ENCODE measurements at places on chromosomes 11 and 22.

GRCh38 chr11:82462608-82463242 lies 270.9 kb downstream of the FAM181B start:
- DNase-seq, result no peak

GRCh38 chr22:44192816-44193534 lies 12.2 kb downstream of the PARVG start:
- DNase-seq, result no peak

DNA sequence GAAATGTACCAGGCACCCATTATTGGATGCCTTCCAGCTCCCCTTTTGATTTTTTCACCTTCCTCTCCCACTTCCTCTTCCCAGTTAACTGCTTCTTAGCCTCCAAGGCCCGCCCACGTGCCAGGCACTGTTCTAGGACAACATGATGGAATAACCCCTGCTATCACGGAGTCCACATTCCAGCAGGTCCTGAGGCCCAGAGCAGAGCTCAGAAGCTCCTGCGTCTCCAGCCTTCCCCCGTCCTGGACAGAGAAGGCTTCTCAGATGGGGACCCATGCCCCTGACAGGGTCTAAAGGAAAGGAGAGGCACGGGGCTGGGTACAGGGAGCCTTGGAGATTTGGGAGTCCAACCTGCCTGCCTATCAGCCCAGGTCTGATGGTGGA lies 29.1 kb downstream of the TRIM29 start:
- DNase-seq, result no peak

DNA sequence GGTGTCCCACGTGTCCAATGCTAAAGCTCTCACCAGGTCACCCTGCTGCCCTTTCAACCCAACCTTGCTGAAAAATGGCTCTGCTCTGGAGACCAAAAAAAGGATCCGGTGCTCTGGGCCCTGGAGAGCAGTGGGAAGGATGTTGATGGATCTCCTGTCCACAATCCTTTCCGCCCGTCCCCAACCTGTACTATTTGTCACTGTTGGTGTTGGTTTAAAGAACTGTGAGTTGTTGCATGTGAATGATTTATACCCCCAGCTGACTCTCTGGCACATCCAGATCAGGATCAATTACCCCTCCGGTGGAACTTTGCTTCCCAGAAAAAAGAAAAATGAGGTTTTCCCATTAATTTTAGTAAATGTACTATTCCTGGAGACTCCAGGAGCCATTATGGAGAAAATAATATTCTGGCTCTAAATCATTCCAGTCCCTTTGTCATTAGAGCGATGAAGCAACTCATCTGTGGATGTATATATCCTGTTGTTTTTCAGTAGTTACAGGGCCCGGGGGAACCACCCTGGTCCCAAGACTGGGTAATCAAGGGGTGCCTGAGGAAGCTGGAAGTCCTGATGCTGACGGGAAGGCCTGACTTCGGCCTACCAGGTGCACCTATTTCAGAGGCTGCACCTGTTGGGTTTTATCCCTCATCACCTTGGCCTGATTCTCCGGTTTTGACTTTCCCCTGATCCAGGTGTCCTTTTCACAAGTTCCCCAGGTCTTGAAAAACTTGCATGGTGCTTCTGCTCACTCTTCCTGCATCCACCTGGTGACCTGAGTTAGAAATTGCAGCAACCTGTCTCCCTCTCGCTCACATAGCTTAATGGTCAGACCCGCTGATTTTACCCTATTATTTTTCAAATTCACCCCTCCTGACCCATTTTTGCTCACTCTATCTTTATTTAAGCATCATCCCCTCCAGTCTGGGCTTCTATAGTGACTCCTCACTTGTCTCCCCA lies 209.2 kb upstream of the SEZ6L start:
- no peak for DNase-seq

DNA sequence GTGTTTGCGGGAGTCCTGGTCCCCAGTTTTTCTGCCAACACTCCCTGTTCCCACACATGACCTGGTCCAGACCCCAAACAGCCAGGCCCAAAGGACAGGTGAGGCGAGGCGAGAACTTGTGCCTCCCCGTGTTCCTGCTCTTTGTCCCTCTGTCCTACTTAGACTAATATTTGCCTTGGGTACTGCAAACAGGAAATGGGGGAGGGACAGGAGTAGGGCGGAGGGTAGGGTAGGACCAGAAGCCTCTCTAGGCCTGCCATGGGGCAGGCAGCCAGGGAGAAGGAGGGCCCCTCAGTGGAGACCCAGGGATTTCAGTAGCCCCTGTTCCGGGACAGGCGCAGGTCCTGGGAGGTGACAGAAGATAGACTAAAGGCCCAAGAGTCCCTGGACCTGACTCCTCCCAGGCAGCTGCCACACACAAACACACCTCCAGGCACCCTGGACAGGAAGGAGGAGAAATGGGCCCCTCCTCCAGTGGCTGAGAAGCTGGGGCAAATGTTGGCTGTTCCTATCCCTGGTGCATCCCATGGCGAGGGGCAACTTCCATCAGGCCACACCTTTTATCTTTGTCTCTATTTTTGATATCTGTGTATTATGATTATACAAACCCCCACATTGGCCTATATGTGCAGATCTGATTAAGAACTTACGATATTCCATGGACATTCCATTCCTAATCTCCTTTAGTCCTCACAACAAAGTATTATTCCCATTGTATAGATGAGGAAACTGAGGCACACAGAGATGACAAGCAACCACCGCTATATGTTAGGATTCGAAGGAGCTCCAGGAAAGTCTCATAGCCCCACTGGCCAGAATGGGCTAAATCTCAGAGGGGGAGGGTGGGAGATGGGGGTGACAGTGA lies 626 bp upstream of the F2 start:
- DNase-seq, result no peak

DNA sequence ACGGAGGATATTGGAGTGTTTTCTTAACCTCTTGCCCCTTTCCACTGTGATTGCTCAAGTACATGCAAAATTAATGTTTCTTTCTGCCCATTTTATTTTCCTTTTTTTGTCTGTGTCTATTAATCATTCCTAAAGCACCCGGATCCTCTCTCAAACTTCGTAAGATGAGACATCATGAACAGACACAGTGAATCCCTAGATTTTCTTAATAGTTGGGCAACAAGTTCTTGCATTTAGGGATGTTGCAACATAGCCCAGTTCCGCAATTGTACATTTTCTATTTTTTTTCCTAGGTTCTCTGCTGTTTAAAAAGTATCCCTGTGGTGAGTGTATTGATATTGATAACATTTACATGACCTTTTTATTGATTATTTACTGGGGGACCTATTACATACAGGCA lies 2.9 kb downstream of the FAM111A start:
- DNase-seq, result no peak

DNA sequence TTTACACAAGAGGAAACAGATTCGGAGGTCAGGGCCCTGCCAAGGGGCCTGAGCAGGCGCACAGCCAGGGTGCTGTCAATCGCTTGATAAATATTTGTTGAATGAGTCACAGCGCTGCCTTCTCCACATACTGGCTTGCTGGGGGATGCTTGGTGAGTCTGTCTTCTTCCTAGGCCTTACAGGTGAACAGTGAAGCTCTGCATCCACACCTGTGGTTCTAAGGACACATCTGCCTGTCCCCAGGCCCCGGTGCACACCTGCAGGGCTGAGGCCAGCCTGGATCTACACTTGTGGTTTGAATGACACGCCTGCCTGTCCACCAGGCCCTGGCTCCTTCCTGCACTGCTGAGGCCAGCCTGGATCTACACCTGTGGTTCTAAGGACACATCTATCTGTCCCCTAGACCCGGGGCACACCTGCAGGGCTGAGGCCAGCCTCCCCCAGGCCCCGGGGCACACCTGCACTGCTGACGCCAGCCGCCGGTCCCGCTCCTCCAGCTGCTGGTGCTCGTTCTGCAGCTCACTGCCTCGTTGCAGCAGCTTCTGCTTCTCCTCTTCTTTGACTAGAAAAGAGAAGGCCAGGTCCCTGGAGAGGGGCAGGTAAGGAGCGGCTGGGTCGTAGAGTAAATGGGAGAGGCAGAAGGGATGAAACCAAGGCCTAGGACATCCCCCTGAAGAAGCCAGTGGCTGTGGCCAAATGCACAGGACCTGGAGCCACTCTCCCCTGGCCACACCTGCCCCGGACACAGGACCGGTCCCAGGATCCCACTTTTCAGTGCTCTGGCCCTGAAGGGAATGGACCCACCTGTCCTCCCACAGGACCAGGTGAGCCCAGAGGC lies 124.6 kb downstream of the PHF21B start:
- no peak for DNase-seq

GRCh38 chr22:30080805-30081204 lies 541 bp downstream of the HORMAD2 start:
- no peak for DNase-seq

GRCh38 chr11:118928101-118928869 lies 2.6 kb upstream of the BCL9L start:
- DNase-seq, result peak; percentile 92

DNA sequence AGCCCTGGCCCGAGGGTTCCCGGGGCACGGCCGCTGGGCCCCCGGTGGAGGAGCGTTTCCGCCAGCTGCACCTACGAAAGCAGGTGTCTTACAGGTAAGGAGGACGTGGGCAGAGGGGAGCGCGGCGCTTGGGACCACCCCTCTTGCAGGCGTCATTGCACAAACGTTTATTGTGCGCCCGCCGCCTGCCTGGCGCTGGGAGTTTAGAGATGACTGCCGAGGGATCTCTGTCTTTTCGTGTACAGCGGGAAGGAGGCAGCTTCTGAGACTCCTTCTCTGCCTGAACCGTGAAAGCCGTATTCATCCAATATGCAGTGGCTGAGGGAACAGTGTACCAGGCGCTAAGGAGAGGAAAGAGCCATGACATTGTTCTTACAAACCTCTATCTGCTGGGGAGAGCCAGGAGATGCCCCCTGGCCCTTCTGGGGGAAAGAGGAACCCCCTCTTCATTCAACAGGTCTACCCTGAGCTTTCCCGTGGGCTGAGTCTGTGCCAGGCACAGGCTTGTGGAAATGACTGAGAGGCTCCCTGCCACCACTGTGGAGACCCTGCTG lies 13.8 kb upstream of the DGKZ start:
- peak; percentile 35 for DNase-seq

DNA sequence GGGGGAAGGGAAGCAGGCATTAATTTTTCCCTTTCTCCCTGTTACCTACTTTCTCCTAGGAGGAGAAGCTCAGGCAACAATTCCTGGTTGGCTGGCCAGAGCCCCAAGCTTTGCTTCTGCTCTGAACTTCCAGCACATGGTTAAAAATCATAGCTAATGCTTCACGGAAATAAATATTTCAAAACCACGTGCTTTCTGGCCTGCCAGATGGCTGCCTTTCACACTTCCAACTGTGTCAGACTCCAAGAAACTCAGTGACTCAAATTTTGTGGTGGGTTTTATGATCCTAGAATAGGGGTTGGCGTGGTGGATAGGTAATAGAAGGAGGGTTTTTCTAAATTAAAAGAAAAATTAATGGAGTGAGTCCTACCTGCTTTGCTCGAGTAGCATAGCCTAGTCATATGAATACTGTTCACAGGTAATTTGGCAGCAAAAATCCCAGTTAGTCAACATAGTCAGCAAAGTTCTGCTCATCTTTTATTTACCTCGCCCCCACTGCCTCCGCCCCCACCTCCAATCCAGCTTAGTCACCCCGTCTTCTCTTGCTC lies 58.6 kb downstream of the SC5D start:
- DNase-seq, result no peak

DNA sequence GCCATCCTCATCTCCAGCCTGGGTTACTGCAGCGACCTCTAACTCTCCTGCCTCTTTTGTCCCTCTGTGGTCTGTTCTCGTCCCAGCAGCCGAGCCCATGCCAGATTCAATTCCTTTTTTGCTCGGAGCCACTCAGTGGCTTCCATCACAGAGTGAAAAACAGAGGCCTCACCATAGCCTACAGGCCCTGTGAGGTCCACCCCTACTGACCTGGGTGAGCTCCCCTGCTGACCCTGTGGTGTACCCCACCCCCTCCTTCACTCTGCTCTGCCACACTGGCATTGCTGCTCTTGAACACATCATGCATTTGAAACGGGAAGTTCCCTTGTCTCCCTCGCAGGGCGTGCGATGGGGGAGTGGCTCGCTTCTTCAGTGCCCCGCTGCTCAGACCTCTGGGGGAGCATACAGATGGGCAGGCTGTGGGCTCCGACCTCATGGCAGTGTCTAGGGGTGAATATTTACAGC lies 2.1 kb downstream of the AIP start:
- DNase-seq, result no peak

GRCh38 chr22:37023743-37024338 lies 4.3 kb downstream of the MPST start:
- no peak for DNase-seq

GRCh38 chr11:62611705-62612365 lies 740 bp downstream of the EML3 start:
- no peak for DNase-seq

DNA sequence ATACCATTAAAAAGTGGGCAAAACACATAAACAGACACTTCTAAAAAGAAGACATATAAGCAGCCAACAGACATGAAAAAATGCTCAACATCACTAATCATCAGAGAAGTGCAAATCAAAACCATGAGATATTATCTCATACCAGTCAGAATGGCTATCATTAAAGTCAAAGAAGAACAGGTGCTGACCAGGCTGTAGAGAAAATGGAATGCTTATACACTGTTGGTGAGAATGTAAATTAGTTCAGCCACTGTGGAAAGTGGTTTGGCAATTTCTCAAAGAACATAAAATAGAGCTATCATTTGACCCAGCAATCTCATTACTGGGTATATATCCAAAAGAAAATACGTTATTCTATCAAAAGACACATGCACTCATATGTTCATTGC lies 13.5 kb downstream of the OR2AT4 start:
- no peak for DNase-seq

GRCh38 chr11:28727254-28727653 lies 619.1 kb downstream of the METTL15 start:
- DNase-seq, result no peak

DNA sequence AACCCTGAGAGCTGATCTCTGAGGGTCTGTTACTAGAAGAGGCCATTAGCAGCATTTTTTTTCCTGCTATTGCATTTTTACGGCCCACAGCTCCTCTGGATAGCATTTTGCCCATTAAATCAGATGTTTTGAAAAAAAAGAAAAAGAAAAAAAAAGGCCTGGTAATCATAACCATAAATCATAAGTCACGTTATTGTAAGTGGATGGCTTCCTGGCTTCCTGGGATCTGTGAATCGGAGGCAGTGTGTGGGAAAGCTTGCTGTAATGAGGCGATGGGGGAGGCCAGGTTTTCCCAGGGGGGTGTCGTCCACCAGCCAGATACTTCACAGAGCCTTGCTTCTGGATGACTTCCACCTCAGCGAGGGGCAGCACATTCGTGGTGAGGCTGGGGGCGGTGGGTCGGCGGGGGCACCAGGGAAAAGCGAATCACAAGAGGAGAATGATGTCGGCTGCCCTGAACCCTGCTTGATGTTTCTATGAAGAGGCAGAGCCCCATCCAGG lies 106.5 kb upstream of the SYT13 start:
- DNase-seq, result no peak

DNA sequence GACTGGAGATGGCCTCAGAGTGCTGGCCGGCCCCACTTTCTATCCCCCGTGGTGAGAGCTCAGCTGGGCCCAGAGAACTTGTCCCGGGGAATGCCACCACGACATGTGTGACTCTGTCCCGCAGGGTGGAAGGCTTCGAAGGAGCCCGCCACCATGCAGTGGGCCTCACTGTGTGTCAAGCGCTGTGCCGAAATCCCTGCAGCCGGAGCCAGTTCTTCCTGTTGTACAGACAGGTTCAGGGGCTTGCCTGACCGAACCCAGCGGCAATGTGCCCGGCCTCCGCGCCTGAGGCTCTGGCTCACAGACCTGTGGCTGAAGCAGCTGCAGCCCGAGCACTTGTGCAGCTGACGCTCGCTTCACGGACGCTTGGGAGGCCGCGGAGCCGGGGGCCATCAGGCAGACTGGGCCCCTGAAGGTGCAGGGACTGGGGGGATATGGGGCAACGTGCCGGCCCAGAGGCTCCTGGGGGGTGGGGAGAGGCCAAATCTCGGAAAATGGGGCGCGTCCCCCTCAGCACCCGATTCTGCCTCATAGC lies 650 bp downstream of the PPM1F start:
- peak; percentile 5 for DNase-seq

- DNase-seq, result peak; percentile 49
Observed at GRCh38 chr11:8870411-8871170, 40.4 kb upstream of the AKIP1 start.

All from NCI-H345 (cell line).